ENCODE measurements at places on chromosomes 3 and 15. TPM values are rescaled to one million over a fixed set of nuclear protein-coding genes. Genes with fewer than 3 reads are reported as not detected.

Gene CXCR6
- polyA plus RNA-seq = 0.19 TPM

Gene ABHD6
- polyA plus RNA-seq = 4.2 TPM

Gene OXNAD1
- 6.2 TPM for polyA plus RNA-seq

Gene MESP1
- 1.3 TPM for polyA plus RNA-seq

Gene CHRFAM7A
- 2.2 TPM for polyA plus RNA-seq

Gene FOXL2NB
- not detected for polyA plus RNA-seq

Gene CCDC39
- 2.7 TPM for polyA plus RNA-seq

Gene HCLS1
- polyA plus RNA-seq = 7.0 TPM

Gene CDHR4
- 0.10 TPM for polyA plus RNA-seq

Gene DUOXA1
- polyA plus RNA-seq = not detected

Gene AAGAB
- 22.1 TPM for polyA plus RNA-seq

Gene ALDH1A2
- polyA plus RNA-seq = 16.1 TPM

Gene C2CD4A
- polyA plus RNA-seq = not detected

Gene KCNMB2
- 29.9 TPM for polyA plus RNA-seq

Gene CSPG4
- polyA plus RNA-seq = 87.7 TPM

Gene LIPC
- 0.35 TPM for polyA plus RNA-seq

Gene TMEM45A
- polyA plus RNA-seq = 31.7 TPM

Gene ALCAM
- polyA plus RNA-seq = 8.7 TPM

Gene TM4SF18
- polyA plus RNA-seq = 17.9 TPM

Gene LDHAL6B
- not detected for polyA plus RNA-seq

Gene C3orf20
- 0.12 TPM for polyA plus RNA-seq

Gene CRYBG3
- polyA plus RNA-seq = 25.4 TPM

Gene RNF7
- polyA plus RNA-seq = 86.2 TPM
